ENCODE measurements at places on chromosomes 6 and 20. TPM values are rescaled to one million over a fixed set of nuclear protein-coding genes. Genes with fewer than 3 reads are reported as not detected.

GRCh38 chr6:98834060-98835031 lies at the start of gene POU3F2:
Gene POU3F2, plus strand, starts transcription at chr6:98834574. Its CDS starts 300 bp downstream, at chr6:98834874.
- peak; percentile 68 for DNase-seq

GRCh38 chr6:116190550-116190949 lies 63.3 kb downstream of the TSPYL4 start:
- no peak for DNase-seq

- no peak for DNase-seq
These were observed 532.7 kb downstream of the BCKDHB start for GRCh38 chr6:80639181-80639629.

DNA sequence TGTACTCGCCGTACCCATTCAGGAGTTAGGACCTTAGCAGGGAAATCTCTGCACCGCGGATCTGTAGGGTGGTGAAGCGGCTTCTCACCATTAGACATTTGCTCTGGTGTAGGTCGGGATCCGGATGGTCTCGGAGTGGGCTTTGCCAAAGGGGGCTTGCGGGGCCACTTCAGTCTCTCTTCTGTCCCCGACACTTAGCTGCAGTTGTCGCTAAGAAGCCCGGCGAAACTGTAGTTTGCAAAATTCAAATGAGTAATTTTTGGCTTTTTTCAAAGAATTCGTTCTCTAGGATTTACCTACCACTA lies 433 bp downstream of the QRSL1 start:
- no peak for DNase-seq

- DNase-seq, result no peak
These were observed 34.1 kb downstream of the UST start for GRCh38 chr6:148780918-148781436.

DNA sequence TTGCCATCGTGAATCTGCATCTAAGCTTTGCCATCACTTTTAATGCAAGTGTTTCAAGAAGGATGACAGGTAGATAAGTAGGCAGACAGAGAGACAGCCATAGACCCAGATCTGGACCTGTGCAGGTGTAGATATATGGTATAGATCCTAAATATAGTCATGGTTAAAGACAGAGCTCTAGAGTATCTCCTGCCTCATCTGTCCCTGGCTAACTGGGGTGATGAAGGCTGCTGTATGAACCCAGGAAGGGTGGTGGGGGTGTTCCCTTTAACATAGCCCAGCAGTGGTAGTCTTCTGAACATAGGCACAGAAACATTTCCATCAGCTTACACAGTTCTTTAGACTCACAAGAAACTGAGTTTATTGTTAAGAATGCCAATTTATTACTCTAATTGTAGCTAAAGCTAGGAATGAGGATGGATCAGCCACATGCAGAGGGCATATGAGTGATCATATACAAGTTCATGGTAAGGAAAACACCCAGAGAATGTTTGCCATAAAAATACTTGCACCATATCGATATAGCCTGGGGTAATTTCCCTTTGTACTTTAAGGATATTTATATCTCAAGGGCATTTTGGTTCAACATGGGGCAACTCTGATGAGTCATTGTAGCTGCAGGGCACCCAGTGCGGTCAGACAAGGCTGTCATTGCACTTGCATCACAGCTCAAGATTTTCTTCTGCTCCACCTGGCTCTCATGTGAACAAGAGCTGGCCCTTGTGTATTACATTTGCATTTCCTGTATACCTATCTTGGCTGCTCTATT lies 587.2 kb downstream of the EPM2A start:
- no peak for DNase-seq

DNA sequence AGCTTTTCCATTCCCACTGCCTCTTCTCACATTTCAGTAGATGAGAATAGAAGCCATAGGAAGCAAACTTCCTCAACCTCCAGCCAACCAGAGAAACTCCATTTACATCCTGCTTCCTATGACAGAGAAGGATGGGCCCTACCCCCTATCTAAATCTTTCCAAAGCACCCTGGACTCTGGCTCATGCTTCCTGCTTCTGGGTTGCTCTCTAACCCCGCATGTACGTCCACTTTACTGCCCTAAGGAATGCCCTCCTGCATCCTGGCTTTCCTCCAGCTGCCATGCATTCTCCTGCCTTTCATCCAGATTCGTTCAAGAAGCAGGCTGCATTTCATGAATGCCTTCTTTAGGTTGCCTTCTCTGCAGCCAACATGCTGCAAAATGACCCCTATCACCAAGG lies 91.9 kb downstream of the FAM217A start:
- no peak for DNase-seq

DNA sequence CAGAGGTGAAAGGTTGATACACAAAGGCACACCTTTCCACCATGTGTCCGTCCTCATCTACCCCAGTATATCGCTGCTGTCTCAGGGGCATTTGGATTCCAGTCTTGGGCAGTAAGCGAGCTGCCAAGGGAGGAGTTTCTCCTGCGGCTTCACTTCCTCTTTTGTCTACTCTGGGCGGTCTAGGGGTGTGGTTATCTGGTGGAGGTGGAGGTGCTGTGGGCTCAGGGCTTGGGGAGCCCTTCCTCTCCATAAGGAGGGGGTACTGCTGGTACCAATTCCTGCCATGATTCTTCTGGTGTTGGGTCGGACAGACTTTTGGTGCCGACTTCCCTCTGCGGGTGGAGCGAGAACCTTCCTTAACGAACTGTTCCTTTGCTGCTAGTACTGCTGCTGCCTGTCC lies 31.9 kb upstream of the FABP7 start:
- peak; percentile 30 for DNase-seq

DNA sequence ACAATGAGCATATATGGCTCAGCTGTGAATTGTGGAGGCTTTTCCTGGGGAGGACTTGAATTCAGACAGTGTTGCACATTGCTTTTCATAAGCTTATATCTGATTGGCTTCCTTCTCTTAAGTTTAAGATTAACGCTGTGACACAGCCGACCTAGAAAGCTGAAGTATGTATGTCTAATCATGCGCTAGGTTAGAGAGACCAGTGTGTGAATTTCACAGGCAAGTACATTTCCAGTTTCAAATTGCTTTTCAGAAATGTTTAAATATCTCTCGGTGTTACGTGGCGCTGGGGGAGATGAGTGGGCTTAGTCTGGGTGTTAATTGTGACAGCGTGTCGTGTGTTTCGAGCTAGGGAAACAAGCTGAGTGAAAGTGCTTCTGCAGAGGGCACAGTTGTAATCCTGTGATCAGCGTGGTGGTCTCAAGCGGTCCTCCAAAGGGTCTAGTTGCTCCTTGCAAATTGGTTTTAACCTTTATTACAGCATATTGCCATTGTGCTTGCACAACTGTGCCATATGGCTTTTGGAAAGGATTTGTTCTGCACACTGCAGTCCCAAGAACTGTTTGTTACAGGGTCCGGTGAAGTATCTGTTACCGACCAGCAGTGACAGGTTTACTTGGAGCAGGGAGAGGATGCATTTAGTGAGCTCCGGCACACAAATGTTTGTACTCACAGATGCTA lies 166.6 kb downstream of the SASH1 start:
- no peak for DNase-seq

DNA sequence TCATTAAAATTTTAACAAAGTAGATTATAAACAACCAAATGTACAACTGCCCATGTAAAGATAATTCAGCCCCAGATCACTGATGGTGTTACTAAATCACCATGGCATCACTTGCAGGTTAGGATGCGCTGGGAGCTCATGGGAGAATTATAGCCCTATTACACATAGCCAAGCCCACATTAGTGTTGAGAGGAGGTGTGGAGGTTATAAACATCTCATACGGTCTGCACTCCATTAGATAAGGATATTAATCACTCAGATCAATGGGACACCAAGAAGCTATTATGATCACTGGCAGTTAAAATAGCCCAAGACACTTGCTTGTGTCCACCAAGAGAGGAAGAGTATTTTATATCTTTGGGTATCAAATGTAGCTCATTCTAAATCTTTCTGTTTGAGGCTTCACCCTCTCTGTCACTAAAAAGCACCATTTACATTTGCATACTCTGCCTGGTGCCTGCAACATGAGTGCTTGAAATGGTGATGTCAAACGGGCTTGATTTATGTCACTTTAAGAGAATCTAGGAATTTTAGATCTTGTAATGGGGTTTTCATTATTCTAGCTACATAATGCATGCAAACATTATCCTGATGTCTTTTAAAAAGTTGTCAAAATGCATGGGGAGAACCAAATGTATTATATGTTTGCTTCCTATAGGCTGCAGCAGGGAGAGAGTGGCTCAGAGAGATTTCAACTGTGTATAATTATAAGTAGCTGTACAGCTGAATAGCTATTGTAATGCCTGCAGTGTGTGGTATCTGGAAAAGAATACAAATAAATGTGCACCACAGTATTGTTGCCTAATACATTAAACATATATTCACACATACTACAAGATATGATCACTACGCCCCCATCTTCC lies 654.1 kb upstream of the MARCKS start:
- no peak for DNase-seq

- no peak for DNase-seq
These were observed 13.1 kb upstream of the CST7 start for GRCh38 chr20:24935766-24936525.

The CDSN gene
- total RNA-seq, result not detected

The GPX5 gene
- not detected for total RNA-seq

The SIGLEC1 gene
- not detected for total RNA-seq

The EDN1 gene
- not detected for total RNA-seq

The ZSWIM1 gene
- total RNA-seq, result 7.0 TPM

The PRRT1 gene
- total RNA-seq, result 0.37 TPM

The NOTCH4 gene
- total RNA-seq, result 0.55 TPM

The PPP1R11 gene
- 50.3 TPM for total RNA-seq

Measured in activated CD8-positive, alpha-beta T cell treated with anti-CD3 and anti-CD28 coated beads, Interleukin-2, amount 10 ng/mL, durations not matched to agents 7 days and 5 days (primary cell).